ENCODE measurements at places on chromosomes 2 and 18.

DNA sequence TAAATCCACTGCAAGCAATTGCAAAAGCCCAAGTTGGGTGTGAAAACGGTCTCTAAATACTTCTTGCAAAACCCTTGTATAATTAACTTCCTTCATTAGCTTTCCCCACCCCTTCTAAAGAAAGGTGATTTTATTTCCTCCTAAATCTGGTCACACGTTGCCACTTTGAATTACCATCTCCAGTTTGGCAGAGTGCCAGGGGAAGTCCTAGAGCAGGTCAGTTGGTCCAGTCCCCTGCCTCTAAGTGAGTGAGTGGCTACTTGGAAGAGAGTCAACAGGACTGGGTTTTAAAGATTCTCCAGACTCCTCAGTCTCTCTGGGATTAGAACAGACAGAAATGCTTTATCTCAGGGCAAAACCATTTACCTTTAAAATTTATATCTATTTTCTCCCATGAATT lies 18.7 kb upstream of the LYPD6B start:
- no peak for DNase-seq

DNA sequence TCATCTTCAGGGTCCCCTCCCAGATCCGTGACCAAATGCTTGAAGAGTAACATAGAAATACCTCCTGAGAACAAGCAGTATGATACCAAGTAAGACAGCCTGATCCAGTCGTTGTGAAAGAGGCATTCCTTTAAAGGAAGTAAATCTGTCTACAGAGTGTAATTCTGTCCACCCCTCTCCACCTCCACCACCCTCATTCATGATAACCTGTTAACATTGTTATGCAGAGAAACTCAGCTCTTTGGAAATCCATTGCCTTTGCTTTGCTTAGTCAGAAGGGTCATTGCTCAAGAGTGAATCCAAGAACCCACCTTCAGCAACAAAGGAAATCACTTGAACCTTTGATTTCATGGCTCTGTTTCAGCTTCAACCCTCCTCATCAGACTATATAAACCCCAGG lies 155.6 kb downstream of the CYP26B1 start:
- DNase-seq, result no peak

DNA sequence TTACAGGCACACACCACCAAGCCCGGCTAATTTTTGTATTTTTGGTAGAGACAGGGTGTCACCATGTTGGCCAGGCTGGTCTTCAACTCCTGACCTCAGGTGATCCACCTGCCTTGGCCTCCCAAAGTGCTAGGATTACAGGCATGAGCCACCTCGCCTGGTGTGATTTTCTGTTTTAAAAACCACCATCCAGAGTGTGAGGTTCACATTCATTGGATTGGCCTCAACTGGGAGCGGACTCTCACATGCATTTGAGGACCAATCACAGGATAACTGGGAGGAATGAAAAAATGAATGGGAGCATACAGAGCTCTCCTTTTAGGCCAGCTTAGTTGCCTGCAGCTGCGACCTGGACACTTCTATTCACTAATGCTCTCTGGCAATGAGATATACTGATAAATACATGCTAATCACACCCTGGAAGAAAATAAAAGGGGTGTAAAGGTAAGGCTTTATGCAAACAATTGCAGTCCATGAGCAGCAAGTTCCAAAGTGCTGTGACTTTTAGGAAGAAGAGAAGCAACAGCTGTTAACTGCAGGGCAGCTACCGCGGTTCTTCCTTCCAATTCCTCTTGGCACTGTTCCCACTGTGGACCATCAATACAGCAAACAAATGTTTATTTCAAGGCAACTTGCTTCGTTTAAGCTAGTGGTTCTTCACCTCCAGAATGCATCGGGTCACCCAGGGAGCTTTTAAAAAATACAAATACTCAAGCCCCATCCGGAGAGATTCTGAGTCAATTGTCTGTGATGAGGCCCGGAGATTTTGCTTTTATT lies 49.5 kb upstream of the FZD5 start:
- peak; percentile 1 for DNase-seq

DNA sequence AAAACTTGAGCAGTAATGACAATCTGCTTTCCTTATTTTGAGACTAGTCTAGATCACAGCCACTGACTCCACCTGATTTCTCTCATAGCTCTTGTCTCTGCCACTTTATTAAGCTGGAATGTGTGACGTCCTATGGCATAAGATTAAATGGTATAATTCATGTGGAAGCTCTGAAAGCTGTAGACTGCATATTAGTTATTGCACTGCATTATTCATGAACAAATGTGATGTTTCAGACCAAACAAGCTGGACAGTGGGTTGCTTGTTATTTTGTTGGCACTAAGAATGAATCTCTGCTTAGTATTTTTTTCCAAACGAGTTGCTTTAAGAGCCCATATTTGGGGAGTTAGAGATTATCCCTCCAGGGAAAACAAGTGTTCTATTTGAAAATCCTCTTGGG lies 1218.5 kb downstream of the SUCLG1 start:
- no peak for DNase-seq

GRCh38 chr2:72113847-72114692 lies 33.6 kb downstream of the CYP26B1 start:
- no peak for DNase-seq

DNA sequence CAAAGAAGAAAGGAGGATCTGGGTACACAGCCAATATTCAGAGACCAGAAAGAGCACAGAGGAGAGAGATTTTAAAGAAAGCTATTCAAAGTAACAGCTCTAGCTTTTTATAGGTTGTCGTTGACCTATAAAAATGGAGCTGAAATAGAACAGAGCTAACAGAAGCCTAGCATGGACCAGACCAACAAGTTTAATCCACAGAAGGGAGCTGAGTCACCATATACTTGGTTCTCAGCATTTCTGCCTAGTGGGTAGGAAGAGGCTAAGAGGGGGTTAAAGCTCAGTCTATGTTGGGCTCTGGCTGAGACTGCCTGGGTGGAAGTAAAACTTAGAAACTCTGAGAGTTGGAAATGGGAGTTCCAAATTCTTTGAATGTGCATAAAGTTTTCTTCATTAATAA lies 678.0 kb upstream of the CDH2 start:
- no peak for DNase-seq

- DNase-seq, result no peak
Measured at GRCh38 chr2:74333896-74334586, 9.2 kb downstream of the SLC4A5 start.

- DNase-seq, result no peak
Measured at GRCh38 chr18:54388203-54389142, 30.8 kb downstream of the C18orf54 start.

DNA sequence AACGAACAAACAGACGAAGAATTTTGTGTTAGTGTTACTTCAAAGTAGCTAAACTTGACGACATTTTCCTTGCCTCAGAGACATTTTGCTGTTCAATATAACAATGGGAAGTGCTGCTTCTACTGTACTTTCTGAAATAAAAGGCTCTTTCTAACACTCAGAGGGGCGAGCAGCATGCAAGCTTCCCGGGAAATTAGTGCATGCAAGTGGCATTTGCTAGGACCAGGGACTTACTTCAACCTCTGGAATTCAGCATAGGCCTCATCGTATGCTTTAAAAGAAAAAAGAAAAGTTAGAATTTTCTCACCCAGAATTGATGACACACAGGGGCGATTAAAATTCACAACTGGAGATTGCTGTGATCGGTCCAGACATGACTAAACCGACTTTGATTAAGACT lies 62.5 kb upstream of the LPIN2 start:
- DNase-seq, result no peak

DNA sequence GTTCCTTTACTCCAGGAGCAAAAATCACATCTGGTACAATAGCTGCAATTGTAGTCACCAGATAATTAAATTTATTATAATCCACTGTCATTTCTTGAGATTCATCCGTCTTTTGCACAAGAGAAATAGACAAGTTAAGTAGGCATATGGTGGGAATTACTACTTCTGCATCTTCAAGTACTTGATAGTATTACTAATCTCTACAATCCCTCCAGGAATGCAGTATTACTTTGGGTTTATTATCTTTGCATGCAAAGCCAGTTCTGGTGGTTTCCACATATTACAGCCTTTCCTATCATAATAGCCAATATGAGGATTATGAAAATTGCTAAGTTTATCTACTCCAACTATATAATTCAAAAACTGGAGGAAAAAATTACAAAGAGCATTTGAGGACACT lies 254.1 kb downstream of the IKZF2 start:
- no peak for DNase-seq

DNA sequence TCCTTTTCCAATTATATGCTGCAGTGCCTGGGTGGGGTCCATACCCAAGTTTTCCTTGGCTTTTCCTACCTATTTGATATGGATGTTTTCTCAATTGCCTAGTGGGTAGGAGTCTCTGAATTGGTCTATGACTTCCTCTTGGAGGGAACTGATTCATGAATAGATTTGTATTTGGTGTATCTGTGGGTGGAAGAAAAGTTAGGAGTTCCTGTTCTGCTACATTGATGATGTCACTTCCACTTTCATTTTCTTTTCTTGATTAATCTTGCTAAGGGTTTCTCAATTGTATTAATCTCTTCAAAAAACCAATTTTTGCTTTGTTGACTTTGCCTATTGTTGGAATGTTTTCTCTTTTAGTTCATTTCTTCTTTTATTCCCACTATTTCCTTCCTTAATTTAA lies 37.4 kb upstream of the SLC9A2 start:
- no peak for DNase-seq

DNA sequence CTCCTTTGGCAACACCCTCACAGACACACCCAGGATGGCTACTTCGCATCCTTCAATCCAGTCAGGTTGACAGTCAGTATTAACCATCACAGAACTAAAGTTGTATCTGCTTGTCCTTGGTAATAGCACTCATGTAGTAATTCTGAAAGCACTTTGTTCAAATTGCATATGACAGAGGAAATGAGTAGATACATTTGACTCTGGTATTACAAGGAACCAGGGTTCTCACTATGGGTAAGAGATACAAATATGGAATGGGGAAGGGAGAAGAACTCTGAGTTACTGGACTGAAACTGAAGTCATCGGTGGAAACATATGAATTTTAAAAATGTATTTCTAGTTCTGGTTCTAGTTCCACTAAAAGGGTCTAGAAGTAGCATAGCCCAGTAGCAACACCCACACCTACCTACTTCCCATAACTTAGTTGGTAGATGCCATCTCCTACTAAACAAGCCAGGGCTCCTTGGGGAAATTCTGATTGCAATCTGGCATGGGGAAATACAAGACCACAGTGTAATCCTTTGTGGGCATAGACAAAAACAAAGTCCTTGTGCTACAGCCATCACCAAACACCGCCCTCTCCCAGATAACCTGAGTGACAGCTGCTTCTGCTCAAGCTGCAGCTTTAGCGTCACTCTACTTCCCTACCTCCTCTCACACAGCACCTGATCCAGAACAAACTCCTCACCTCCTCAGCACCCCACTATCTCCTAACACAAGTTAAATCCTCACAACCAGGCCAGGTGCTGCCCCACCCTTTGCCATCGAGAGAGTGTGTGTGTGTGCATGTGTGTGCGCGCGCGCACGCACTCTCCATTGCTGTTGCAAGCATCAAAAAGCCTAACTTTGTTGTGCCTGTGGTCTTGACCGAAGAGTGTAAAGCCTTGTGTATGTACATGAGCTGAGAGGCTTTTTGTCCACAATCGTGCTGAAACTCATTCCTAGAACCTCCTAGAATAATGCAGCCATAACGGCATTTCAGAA lies 31.4 kb upstream of the CD226 start:
- DNase-seq, result no peak

DNA sequence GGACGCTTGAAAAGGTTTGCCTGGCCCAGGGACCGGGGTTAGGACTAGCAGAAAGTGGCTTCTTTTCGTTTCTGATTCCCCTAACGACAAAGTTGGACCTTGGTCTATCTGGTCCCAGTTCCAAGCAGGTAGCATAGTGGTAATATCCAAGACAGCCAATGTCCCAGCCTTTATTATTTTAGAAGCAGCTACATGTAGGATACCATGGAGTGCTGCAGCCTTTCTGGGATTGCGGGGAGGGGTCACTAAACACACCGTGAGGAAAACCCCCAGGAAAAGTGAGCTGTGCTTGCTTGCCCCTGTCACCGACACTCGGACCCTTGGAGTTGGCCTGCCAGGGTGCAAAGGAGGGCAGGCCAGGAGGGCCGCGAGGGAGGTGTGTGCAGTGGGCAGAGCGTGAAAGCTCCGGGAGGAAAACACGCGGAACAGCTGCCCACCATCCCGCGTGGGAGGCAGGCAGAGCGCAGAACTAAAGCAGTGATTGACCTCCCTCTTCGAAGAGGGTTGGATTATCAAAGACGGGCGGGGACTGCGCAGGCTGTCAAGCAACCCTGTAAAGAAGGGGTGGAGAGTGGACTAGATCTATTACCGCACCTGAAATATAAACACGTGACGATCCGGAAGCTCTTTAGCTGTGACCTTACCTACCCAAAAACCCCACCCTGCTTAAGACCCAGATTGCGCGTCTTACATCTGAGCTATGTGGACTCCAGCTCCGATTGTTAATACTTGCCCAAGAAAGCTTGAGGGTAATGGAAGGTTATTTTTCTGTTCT lies 624 bp upstream of the MAP4K3 start:
- DNase-seq, result no peak

DNA sequence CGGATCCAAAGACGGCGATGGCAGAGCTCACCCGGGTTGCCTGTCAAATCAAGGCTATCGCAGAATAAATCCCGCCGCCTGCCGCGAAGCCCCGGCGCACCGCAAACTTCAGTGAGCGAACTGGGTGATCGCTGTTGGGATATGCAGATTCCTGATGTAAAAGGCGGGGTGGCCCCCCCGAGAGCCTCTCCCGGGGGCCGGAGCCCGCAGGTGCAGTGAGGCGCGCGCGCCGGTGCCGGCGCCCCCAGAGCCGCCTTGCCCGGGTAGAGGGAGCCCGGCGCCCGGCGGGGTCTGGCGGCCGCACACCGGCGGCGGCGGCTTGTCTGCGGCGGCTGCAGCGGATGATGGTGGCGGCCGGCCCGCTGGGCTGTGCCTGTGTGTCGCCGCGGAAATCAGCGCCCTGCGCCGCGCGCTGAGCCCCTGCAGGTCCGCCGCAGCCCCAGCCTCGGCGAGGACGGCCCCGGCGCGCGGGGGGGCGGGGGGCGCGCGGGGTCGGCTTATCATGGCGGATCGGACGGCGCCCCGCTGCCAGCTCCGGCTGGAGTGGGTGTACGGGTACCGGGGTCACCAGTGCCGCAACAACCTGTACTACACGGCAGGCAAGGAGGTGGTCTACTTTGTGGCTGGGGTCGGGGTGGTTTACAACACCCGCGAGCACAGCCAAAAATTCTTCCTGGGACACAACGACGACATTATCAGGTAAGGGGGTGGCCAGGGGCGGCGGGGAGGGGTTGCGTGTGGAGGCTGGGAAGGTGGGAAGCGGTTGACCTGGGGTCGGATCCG lies 1.3 kb downstream of the EML6 start:
- no peak for DNase-seq

- no peak for DNase-seq
Measured at GRCh38 chr2:23563673-23564614, 179.0 kb downstream of the KLHL29 start.

DNA sequence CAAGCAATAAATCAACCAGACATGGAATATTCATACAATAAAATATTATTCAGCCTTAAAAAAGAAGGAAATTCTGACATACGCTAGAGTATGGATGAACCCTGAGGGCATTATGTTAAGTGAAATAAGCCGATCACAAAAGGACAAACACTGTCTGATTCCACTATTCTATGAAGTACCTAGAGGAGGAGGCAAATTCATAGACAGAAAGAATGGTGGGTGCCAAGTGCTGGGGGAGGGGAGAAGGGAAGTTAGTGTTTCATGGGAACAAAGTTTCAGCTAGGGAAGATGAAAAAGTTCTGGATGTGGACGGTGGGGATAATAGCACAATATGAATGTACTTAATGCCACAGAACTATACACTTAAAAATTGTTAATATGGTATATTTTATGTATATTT lies 19.8 kb downstream of the SMAD7 start:
- no peak for DNase-seq

GRCh38 chr18:4433717-4434116 lies 21.4 kb downstream of the DLGAP1 start:
- no peak for DNase-seq
